ENCODE measurements at places on chromosomes 2 and 18. TPM values are rescaled to one million over a fixed set of nuclear protein-coding genes. Genes with fewer than 3 reads are reported as not detected.
A peak's percentile ranks its signal among the peaks of the same experiment; 100 is the strongest.

GRCh38 chr2:222052934-222053367 lies 245.8 kb downstream of the PAX3 start:
- peak; percentile 16 for DNase-seq

GRCh38 chr18:6543330-6543908 lies 128.7 kb upstream of the L3MBTL4 start:
- DNase-seq: no peak

GRCh38 chr2:75064691-75065396 lies 106.4 kb downstream of the POLE4 start:
- peak; percentile 57 for DNase-seq

- no peak for DNase-seq
These were observed 12.1 kb downstream of the PLEKHH2 start for GRCh38 chr2:43648994-43649701.

DNA sequence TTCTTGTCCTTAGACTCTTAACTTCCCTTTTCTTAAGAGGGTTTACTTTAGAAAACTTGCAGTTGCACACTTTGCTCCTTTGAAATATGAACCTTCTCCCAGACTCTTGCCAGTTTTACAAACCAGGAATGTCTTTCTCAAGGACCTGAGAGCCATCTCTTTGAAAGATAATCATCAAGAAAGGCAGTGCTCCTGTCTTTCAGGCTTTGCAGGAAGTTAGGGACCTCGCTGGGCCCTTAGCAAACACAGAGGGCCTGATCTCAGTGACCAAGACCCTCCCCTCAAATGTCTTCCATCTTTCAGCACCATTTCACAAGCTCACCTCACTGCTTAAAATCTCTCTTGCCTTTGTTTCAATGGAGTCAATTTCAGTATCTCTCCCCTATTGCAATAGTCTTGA lies 32.0 kb upstream of the NYAP2 start:
- DNase-seq: no peak

- DNase-seq: no peak
These were observed 32.4 kb upstream of the PPM1B start for GRCh38 chr2:44136252-44136651.

DNA sequence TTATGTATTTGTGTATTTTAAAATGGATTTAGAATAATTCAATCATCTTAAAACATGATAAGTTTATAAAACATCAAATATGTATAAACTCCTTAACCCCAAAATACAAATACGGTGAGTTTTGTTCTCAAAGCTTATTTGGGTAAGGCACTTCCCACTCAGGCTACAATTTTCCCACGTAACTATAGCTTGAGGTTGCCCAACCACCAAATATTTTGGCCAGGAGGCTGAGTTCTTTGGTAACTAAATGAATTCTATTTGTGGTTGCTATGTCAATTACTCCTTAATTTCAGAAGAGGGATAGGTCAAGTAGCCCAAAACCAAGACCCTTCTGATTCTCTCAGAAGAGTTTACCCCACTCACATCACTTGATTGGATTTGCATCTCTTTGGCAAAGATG lies 70.4 kb downstream of the MYL12B start:
- no peak for DNase-seq

DNA sequence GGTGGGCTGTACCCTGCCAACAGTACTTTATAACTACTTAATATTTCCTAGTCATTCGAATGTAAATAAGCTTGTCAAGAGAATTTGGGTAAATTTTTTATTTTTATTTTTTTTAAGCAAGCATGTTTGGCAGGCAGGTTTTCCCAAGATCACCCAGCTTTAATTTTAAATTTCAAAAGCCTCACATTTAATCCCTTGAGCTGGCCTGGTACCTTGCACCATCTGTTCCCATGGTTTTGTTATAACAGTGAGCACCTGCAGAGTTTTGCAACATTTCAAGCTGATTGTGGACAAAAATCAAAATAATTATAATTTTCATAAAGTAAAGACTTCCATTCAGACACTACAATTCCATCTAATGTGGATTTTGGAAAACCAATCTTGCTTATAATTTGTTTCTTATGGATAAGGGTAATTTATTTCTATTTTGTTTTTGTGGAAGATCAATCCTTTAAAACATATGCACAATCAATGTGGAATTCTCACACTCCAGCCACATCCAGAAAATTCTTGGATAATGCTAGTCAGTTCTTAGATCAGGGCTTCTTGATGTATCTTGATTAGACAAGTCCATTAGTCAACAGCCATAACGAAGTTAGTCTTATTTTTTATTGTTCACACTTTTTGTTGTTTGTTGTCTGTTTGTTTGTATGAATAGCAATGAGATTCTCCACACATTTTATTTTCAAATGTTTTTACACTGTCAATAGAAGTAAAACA lies 689.3 kb downstream of the NR4A2 start:
- no peak for DNase-seq

DNA sequence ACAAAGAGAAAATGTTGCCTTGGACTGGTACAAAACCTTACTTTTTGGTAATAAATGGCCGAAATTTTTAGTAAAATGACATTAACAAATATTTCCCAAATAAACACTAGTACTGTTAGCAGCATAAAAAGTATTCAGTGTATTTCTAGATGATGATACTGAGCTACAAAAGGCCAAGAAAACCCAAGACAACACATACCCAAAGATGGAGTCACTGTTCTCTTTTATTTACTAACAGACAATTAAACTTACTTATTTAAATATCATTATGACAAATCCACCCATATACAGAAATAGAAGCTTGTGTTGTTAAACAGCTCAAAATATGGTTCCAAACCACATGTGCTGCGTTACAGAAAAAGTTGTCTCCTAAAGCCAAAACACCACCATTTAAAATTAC lies 239.9 kb downstream of the ZEB2 start:
- no peak for DNase-seq

GRCh38 chr2:160228141-160228917 lies 28.3 kb upstream of the ITGB6 start:
- DNase-seq: no peak

Gene TUBB8B
- total RNA-seq: not detected

Gene KHK
- 13.4 TPM for total RNA-seq

Gene FHL2
- total RNA-seq: 94.2 TPM

All from left colon (tissue), 2 donors.